EH (cell line): ENCODE measurements at places on chromosomes 11 and 22.

GRCh38 chr11:112836256-112836602 lies 125.0 kb upstream of the NCAM1 start:
- DNase-seq = no peak

DNA sequence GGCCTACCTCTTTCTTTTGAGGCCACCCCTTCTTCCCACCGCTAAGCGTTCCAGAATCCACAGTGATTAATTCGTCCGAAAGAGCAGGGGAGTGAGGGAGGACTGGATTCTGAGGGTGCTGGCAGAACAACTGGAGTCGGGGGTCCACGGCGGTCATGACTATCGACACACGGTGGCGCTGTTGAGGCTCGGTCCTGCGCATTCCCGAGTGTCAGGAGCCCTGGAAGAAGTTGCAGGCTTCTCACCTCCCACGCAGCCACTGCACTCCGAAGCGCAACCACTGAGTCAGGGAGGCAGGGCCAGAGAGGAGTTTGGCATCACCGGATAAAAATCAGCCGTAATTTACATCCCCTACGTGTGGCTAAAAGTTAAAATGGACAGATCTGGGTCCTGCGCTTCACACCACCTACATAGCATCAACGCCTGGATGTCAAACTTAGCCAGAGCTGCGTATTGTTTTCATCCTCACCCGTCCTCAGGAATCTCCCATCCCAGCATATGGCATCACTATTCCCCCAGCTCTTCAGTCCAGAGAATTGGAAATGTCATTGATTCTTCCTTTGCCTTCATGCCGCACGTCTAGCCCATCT lies 10.7 kb upstream of the CTSF start:
- peak; percentile 73 for DNase-seq

GRCh38 chr11:5831196-5831829 lies 10.4 kb downstream of the OR52E6 start:
- no peak for DNase-seq

DNA sequence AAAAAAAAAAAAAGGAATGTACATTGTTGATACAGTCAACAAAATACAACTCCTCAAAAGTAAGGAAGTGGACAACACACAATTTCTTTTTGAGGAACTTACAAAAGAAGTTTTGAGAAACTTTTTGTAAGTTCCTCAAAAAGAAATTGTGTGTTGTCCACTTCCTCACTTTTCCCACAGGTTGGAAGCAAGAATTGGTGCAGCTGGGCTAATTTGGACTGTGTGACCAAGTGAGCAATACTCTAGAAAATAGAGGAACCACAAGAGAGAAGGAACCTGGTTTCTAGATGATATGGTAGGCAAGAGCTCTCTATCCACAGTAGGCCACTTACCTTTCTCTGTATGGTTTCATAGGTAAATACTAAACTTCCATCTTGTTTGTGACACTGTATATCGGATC lies 1053.8 kb downstream of the LRRC4C start:
- DNase-seq = no peak

GRCh38 chr11:121590772-121591404 lies 138.1 kb upstream of the SORL1-AS1 start:
- DNase-seq = no peak

DNA sequence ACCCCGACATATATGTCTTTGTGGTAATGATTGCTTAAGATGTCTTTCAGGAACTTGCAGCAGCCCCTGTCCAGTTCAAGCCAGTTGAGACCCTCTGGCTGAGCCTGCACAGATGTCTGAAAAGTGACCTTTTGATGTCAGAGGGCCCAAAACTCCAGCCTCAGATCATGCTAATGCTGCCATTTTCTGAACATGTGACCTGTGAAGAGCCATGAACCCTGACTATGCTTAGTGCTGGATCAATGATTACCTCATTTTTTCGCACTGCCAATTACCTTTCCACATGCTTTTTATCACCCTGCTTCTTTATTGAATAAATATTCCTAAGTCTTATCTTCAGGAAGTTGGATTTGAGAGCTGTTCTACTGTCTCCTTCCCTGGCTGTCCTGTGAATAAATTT lies 6.9 kb upstream of the CYP2R1 start:
- DNase-seq = no peak

DNA sequence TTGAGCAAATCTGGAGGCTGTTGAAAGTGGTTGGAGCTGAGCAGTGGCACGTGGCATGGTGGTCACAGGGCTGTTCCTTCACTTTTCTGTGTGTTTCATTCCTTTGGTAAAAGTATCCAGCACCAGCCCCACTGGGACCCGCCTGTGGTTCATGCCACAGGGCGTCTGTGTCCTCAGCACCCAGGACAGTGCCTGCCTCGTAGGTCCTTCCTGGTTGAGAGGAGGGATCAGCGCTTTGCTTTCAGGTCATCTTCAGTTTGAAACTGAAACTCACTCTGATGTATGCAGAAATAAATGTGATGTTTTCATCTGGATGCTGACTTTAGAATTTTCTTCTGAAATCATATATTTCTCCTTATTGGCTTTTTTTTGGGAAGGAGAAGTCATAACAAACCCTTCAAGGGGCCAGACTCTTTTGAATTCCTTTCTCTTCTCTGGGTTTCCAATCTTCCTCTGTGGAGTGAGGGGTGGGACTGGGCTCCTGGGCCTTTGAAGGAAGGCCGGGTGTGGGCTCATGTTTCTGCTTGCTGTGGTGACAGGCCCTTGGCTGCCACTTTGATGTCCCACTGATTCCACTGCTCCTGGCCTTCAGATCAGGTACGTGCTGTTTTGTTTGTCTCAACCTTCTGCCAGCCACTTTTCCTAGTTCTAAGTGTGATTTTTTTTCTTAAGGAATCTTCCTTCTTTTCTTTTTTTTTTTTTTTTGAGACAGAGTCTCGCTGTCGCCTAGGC lies 26.2 kb downstream of the TBC1D22A start:
- DNase-seq = no peak

- no peak for DNase-seq
Observed at GRCh38 chr11:13033760-13034533, 24.8 kb downstream of the RASSF10 start.

DNA sequence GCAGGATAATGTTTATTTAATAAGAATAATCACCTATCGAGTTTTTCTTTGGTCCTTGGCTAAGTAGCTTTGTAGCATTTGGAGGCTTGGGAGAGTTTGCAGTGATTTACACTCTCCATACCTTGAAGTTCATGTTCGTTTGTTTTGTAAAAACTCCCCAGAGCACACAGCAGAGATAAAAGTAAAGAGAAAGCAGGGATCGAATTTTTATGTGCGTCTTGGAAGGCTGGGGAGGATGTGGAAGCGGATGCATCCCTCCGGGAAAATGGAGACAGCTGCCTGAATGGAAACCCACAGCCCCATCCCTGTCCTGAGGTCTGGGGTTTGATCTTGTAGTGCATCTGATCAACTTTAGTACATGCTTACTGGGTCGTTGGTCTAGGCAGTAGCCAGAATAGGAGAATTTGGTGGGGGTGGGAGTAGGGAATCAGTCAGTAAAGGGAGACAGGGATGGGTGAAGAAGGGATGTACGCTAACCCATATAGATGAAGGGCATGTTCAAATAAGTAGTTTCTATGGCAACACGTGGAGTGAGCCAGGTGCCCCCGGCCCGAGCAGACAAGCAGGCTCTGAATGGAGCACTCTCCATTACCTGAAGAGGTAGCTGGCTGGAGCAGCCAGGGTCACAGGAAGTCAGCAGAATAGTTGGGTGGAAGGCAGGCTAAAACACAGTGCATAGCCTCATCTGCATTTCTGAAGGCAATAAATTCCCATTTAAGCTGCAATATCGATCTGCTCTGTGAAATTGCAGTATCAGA lies 147.8 kb downstream of the COMMD9 start:
- DNase-seq = no peak

DNA sequence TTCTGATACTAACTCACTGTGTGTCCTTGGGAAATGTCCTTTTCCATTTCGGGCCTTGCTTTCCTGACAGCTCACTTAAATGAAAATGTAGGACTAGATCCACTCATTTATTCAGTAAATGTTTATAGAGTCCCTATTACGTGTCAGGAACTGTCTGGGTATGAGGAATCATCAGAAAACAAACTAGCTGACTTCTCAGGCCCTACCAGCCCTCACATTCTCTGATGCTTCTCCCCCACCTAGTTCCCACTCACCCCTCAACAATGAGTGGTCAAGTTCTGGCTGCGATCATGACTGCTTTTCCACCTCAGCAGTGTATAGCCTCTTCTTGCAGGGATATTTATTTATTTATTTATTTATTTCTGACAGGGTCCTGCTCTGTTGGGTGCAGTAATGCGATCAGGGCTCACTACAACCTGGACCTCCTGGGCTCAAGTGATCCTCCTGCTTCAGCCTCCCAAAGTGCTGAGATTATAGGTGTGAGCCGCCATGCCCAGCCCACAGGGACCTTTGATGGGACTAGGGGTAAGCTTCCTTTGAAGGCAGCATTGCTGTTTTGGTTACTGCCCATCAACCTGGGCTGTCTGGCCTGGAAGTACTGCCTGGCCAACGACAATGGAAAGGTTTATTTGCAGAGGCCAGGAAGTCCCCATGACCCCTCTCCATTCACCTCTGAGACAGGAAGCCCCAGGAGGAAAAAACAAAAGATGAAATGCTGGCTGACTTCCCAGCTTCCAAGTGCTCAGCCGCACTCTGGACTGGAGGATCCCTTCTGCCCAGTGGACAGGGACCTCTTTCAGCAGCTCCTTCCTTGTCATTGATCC lies 33.1 kb upstream of the POLD3 start:
- DNase-seq = peak; percentile 3

DNA sequence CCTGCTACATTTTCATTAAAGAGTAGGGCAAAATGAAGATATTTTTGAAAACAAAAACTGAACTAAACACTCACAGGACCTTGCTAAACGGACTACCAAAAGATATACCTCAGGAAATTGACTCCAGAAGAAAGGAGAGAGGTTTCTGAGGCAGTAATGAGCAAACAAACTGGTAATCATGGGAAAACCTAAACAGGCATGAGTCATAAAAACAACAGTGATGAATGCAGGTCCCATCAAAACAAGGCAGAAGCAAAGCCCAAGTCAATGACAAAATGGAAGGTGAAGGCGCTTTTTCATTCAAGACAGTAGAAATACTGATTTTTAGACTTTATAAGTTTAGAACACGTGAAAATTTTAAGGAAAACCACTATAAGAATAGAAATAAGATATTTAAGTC lies 104.5 kb downstream of the EFCAB6 start:
- no peak for DNase-seq

DNA sequence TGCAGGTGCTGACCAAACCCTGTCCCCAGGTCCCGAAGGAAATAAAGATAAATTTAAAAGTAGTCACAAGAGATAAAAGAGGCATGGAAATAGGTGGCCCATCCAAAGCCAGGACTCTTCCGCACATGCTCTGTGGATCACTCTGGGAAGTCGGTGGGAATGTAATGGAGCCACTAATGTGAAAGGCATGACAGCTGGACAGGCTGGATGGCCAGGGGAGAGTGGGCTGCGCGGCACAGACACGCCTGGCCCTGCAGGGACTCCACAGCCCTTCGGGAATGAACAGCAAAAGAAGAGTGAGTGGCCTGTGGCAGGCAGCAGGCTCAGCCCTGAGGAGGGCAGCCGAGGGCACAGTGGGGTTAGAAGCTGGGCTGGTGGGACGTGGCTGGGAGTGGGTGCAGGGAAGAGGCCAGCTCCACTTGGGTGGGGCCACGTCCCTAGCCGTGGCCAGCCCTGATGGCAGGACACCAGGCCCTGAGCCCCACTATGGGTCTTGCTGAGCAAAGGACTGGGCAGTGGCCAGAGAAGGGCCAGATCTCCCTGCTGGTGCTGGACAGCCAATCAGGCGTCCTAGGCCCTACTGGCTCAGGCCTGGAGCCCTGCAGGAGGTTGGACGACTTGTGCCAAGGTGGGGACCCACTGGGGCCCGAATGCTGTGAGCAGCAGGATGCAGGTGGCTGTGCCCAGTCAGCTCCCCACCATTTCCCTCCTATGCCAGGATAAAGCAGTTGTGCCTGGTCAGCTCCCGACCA lies 31.3 kb upstream of the GNB1L start:
- peak; percentile 42 for DNase-seq

- DNase-seq = no peak
Observed at GRCh38 chr11:93063086-93063485, 93.6 kb downstream of the MTNR1B start.

DNA sequence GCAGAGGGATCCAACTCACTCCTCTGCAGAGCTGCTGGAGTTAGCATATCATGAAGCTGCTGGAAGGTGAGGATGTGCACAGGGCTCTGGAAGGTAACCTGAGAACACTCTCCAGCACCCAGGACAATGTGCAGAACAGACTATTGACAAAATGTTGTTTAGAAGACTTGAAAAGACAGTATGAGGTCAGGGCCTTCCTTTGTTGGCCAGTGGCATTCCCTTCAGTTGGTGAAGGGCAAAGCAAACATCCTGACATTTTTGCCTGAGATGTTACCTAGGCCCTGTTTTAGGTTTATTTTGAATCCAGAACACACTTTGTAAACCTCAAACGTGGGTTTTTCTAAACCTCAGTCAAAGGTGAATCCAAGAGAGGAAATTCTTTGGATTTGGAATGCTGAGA lies 67.8 kb downstream of the DEPDC5 start:
- DNase-seq = no peak

GRCh38 chr22:23289851-23290724 lies 109.8 kb downstream of the BCR start:
- DNase-seq = peak; percentile 57

- DNase-seq = peak; percentile 53
Observed at GRCh38 chr11:23336961-23337360, 476.7 kb upstream of the CCDC179 start.

DNA sequence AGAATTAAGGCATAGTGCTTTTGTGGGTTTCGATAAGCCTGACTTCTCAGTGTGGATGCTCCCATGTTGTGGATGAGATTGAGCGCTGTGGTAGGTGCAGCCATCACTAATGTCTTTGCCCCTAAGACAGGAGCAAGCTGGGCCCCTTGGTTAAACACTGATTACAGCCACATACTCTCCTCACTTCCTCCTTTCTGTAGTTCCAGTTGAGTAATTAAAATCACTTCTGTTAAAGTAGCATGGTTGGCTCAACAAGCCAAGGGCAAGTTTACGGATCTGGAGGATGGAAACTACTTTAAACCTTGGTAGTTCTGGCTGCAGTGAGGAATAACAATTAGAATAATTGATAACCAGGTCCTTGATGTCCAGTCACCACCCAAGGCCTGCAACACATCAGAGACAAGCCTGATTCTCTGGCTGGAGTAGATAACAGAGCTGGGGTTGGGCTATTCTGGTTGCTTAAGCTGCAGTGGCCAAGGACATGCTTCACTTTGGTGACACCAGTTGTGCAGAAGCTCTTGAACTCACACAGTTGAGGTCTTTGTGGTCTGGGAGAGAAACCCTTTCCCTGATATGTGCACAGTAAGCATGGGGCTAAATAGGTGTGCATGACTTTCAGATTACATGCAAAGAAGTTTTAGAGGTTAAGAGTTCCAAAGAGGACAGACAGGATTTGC lies 81.3 kb downstream of the KIRREL3 start:
- no peak for DNase-seq

- peak; percentile 65 for DNase-seq
Observed at GRCh38 chr11:7603031-7603781, 70.1 kb downstream of the CYB5R2 start.

- peak; percentile 51 for DNase-seq
Observed at GRCh38 chr11:10564696-10565318, 3.7 kb downstream of the LYVE1 start.

- no peak for DNase-seq
Observed at GRCh38 chr11:129815596-129816461, at the start of gene TMEM45B. Gene TMEM45B (plus strand): TSS chr11:129815848. CDS start chr11:129852483, 36,635 bp downstream.
